Caudate nucleus (tissue), 63 donors: ENCODE measurements at places on chromosomes 2 and 18.

GRCh38 chr2:159164457-159164911 lies 122.0 kb downstream of the WDSUB1 start:
- DNase-seq = no peak

DNA sequence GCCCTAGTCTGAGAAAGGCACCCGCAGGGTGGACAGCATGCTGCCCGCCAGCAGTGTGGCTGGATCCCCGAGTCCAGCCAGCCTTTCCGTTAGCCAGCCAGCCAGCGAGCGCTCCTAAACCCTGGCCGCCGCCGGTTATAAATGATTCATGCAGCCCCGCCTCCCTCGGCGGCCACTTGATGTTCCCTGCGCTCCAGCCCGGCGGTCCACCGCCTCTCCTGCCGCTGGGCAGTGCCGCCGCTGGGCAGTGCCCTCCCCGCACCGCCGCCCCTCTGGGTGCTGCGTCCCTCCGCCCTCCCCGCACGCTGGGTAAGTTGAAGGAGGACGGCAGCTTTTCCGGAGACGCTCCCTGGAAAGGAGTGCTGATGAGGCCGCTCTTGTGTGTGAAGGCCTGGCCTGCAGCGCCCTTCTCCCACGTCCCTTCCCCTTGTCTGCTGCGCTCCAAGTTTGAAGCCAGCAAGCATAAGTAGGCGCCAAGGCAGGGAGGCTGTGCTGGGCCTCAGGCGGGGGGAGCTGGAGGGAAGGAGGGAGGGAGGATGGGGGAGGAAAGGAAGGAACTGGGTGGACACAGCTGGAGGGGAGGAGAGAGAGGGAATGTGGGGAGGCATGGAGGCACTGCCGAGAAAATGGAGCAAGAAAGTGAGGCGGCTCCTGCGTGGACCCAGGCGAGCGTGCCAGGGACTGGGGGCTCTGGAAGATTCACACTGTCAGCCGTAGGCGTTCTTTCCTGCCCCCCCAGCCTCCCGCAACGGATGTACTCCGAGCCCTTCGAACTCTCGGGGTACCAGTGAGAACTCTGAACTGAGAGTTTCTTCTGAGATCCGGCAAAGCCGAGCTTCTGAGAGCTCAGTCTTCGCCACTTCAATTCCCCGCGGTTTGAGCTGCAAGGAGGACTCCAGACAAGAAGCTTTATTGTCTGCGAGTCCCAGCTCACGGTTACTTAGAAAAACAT lies 131.9 kb downstream of the GLI2 start:
- DNase-seq = no peak

GRCh38 chr2:157304811-157305722 lies 20.6 kb downstream of the ERMN start:
- DNase-seq = no peak

GRCh38 chr18:23949863-23950262 lies 64.7 kb upstream of the TTC39C start:
- DNase-seq = no peak

DNA sequence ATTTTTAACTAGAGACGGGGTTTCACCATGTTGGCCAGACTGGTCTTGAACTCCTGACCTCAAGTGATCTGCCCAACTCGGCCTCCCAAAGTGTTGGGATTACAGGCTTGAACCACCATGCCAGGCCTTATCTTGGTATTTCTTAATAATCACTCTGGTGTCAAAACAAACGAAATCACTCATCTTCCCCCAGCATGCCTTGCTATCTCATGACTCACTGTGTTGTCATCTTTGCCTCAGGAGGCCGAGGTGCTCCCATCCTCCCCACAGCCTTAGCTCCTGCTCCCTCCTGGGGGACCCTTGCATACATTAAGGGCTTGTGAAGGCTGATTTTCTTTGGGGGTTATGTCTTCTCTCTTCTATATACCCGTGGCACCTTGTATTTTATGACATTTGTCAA lies 250.1 kb upstream of the DPP10 start:
- no peak for DNase-seq

DNA sequence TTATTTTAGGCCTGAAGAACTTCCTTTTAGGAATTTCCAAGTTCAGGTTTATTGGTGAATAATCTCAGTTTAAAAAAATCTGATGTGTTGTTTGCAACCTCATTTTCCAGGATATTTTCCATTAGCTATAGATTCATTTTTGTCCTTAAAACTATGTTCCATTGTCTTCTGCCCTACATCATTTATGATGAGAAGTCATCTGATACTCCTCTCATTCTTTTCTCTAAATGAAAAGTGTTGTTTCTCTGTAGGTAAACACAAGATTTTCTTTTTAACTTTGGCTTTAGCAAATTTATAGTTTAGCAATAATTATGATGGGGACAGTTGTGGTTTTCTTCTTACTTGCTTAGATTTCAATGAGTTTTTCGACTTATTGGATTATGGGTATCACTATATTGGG lies 427.3 kb downstream of the DCDC2C start:
- no peak for DNase-seq

DNA sequence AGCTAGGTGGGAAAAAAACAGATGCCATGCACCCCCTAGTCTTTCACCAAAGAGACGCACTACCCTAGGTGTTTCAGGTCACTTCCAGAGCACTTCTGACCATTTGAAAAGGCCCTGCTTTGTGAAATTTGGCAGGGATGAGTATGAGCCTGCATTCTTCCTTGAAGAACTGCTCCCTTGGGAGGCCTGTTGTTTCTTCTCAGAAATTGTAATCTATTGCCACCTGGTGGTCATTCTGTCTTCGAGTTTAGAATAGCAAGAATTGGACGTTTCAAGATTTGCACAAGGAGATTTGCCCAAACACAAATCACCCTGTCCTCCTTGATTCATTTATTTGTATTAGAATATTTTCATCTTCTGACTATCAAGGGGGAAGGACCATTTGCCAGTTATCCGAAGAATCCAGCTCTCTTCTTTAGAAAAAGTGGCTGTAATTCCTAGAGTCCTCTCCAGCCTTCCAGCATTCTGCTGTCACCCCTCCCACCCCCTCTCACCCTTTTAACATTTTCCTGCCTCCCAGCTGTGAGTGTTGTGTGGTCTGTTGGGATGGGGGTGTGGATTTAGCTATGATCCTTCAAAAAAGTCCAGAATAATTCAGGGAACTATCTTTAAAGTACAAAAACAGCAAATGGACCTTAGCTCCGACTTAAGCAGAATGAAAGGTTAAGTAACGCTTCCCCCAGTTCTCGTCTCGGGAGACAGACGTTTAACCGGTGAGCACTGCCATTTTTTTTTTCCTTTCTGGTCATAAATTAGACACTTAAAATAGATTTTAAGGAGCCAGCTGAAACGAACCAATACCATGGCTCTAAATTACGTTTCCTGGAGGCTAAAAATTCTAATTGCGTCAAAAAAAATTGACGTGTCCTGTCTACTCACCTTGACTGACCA lies 3.7 kb upstream of the GAD1 start:
- no peak for DNase-seq

DNA sequence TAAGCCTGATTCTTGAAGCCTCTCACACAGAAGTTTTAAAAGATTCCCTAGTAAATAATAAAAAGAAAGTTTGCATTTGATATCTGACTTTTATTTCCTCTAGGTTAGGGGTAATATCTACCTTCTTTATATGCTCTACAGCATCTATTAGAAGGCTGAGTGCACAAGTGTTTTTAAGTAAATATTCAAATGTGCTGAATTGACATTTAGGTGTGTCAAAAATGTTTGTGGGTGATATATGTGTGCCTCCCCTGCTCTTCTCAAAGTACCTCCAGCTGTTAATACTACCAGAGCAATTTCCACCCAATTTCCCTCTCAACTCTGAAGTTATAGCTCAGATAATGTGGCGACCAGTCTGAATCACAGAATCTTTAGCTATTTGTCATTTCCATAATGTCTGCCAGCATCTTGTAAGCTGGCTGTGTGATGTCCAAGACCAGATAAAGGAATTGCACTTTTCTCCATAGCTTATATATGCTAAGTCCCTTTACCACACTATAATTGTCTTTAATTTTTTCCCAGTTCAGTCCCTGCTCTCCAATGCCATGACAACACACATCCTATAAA lies 24.4 kb upstream of the ERMN start:
- no peak for DNase-seq
